ENCODE measurements at places on chromosomes 11 and 22.
A peak's percentile ranks its signal among the peaks of the same experiment; 100 is the strongest.

- no peak for DNase-seq
Observed at GRCh38 chr22:42680648-42681047, 31.5 kb upstream of the CYB5R3 start.

GRCh38 chr22:41608386-41608785, 12.5 kb downstream of the DESI1 start:
- DNase-seq = no peak

GRCh38 chr22:40347300-40347699, 1.0 kb downstream of the ADSL start:
- no peak for DNase-seq

- peak; percentile 35 for DNase-seq
Observed at GRCh38 chr11:57566905-57567514, 462 bp downstream of the UBE2L6 start.

DNA sequence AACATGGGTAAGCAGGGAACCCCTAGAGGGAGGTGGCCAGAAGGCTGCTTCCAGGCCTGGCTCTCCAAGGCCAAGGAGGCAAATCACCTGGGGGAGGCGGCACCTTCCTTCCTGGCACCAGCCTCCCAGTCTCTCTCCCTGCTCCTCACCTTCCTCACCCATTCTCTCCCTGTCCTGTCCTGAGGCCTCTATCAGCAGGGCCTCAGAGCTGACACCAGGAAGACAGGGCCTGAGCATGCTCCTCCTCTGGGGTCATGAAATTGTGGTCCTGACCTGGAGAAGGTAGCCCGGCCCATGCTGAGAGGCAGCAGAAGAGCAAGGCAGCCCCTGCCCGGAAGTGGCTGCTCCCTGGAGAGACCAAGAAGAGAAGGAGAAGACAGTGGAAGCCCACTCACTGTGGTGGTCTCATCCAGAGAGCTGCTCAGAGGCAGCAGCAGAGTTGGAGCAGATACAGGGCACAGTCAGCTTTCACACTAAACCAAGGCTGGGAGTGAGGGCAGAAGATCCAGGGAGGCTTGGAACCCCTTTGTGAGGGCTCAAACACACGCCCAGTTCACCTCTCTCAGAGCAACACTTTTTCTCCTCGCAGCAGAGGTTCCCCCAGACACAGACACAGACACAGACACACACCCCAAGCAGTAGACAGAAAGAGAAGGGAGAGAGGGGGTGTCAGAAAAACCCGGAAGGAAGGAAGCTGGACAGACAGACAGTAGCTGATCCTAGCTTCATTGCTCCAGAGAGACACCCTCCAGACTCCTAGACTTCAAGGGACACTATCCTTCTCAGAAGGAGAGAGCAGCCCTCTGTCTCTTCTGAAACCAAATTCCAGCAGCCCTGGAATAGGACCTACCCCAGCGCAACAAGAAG, 1.8 kb downstream of the BCL9L start:
- peak; percentile 70 for DNase-seq

GRCh38 chr22:50674606-50675552, 2.3 kb downstream of the SHANK3 start:
- no peak for DNase-seq

GRCh38 chr11:12666915-12667314, 7.3 kb upstream of the TEAD1 start:
- no peak for DNase-seq
